ENCODE measurements at places on chromosomes 16 and 17.
A peak's percentile ranks its signal among the peaks of the same experiment; 100 is the strongest.

GRCh38 chr16:79601092-79601930 is 774 bp upstream of the MAF start:
- peak; percentile 52 for DNase-seq

GRCh38 chr17:79664930-79665737 is 54.3 kb upstream of the RBFOX3 start:
- DNase-seq: peak; percentile 74

GRCh38 chr16:83661656-83662055 is 146.1 kb upstream of the HSBP1 start:
- no peak for DNase-seq

GRCh38 chr17:68821860-68822696 is 133.1 kb downstream of the ABCA8 start:
- DNase-seq: no peak

GRCh38 chr16:85172455-85173145 is 60.3 kb upstream of the CIBAR2 start:
- peak; percentile 78 for DNase-seq

DNA sequence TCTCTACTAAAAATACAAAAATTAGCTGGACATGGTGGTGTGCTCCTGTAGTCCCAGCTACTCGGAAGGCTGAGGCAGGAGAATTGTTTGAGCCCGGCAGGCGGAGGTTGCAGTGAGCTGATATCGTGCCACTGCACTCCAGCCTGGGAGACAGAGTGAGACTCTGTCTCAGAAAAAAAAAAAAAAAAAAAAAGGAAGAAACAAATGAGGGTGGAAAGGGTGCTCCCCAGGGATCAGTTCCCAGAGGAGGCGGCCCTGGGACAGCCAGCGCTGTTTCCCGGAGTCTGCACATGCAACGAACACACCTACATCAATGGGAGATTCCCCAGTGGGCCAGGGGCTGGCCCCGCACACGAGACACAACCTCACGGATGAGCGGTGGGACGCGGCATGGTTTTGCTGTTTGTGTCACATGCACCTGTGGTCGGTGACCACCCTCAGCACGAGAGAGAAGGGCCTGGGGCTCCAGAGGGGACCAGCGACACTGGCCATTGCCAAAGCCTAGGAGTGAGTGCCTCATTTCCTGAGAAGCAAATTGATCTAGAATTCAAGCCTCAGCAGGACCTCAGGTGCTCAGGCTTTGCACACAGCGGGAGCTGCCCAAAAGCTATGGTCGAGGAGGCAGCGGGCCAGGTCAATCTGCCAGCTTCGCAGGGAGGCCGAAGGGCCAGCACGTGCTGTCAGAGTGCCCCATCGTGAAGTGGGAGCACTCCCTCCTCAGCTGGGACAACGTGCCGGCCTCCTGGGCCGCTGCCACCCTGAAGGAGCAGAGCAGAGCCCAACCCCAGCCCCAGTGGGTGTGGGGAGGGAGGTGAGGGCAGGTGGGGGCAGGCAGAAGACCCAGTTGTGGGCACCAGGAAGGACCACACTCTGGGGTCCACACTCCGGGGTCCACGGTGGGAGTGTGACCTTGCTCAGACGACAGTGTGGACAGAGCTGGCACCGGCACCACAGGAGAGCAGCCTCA is 13.8 kb upstream of the WDR45B start:
- DNase-seq: no peak

Measured in GM23338 (cell line).